Activated naive CD4-positive, alpha-beta T cell treated with anti-CD3 and anti-CD28 coated beads, Interleukin-2, amount 10 ng/mL, durations not matched to agents 7 days and 5 days (primary cell): ENCODE measurements at places on chromosomes 11 and 22.

DNA sequence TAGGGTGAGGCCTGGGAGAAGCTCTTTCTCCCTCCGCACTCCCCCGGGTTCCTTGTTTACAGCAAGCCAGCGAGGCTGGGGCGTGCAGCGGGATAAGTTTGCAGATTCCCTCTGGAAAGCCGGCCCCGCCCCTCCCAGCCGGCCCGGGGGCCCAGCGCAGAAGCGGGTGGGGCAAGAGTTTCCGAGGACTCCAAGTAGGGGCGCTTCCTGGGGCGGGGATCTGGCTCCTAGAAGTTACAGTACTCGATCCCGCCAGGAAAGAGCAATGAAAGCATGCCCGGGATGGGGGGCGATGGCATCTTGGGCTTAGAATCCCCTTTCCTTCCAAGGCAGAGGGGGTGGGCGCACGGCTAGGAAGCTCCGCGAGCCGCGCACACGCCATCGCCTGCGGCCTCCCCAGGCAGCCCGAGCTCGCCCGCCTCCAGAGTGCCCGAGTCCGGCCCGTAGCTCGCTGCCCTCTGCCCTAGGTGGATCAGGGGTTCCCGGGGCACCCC, 385 bp downstream of the TST start:
- no peak for DNase-seq

- no peak for DNase-seq
These were observed 95.7 kb downstream of the NAV2 start for GRCh38 chr11:19808076-19808911.

DNA sequence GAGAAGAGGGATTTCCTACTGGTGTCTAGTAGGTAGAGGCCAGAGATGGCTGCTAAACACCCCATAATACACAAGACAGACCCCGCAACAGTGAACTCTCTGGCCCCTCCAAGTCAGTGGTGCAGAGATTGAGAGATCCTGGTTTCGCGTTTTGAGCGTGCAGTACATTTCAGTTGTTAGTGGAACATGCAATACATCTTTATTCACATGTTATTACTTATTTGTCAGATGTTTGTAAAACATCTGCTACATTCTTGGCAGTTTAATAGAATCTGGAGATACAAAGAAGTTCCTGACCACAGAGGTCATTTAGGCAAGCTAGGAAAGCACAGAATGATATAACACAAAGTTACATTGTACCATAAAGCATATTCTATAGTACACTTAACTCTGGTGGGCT, 41.5 kb downstream of the ST3GAL4 start:
- DNase-seq = no peak

DNA sequence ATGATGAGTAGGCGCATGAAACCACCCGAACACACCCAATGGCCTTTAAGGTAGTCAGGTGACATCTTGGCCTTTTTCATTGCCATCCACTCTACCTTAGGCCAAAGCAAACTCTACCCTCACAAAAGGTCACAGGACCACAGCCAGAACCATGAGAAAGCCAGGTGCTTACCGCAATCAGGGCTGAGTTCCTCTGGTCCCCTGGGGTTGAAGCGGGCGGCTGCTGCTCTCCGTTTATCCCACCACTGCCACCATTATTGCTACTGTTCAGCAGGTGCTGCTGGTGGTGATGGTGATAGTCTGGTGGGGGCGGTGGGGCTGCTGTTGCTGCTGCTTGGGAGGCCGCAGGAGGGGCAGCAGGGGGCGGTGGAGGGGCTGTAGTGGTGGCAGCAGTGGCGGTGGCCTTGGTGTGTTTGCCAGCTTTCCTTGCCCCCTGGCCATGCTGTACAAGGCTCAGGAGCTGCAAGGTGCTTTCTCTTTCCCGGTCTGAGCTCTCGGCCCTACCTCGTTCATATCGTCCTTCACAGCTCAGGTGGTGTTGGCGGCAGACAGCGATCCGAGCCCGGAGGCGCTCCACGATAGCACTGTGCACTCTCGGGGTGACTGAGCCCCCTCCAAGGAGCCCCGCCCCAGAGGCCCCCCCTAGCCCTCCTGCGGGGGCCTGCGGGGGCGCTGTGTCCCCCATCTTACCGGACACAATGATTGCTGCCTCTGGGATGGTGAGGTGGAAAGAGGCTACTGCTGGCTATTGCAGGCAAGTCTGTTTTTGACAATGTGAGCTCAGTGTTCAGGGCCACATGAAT, 1.6 kb downstream of the MAML2 start:
- peak; percentile 82 for DNase-seq

GRCh38 chr11:67396587-67397389, 4.9 kb downstream of the PPP1CA start:
- no peak for DNase-seq

- DNase-seq = peak; percentile 27
These were observed 32.4 kb downstream of the MCAM start for GRCh38 chr11:119284344-119285157.

GRCh38 chr22:39433476-39434242, 23.2 kb upstream of the MGAT3 start:
- no peak for DNase-seq

- no peak for DNase-seq
These were observed 45.0 kb upstream of the ASPHD2 start for GRCh38 chr22:26383968-26384556.

- DNase-seq = no peak
These were observed 80.1 kb downstream of the SVIP start for GRCh38 chr11:22749536-22749935.

- no peak for DNase-seq
These were observed 11.1 kb downstream of the CTTN start for GRCh38 chr11:70409437-70409836.

GRCh38 chr22:19109198-19110063, 12.8 kb downstream of the DGCR2 start:
- peak; percentile 77 for DNase-seq
